Activated naive CD8-positive, alpha-beta T cell treated with anti-CD3 and anti-CD28 coated beads, Interleukin-2, amount 50 U/mL, for 24 hours (primary cell): ENCODE measurements at places on chromosomes 12 and 14.

DNA sequence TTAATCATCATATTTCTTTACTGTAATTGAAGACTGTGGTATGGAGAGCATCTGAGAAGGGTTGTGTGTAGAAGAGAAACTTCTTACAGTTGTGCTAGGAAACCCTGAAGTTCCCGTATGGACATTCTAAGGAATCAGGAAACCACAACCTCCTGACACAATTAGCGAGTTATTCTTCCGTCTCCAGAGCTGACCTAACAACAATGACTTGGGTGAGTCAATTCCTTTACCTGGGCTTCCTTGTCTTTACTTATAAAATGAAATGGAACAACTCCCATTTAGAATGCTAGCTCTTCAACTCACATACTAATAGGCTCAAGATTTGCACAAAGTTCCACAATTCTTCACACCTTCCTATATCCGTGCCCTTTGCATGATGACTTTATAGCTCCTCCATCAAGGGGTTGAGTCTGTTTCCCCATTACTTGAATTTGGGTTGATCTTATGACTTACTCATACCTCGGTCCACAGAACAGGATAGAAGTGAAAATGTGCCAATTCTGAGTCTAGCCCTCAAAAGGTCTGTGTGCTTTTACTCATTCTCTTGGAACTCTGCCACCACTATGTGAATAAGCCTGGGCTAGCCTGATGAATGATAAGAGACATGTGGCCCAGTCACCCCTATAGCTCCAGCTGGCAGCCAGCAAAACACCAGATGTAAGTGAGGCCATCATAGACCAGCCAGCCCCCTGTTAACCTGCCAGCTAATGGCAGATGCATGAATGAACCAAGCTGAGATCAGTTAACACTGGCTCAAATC lies 459.4 kb downstream of the ETNK1 start:
- no peak for DNase-seq

DNA sequence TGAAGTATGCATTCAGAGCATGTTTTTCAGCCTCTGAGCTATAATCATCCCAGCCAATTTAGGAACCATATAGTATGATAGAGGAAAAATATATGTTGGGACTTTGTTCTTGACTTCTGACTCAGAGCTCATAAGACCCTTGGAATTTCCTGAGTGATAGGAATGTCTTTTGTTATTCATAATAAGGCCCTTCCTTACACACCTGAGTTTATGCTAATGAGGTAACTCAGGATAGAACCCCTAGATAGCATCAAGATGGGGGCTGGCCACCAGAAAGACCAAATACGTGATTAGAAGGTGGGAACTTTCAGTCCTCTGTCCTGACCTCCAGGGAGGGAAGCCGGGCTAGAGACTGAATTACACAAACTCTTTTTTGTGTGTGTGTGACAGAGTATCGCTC lies 32.4 kb upstream of the PLEK2 start:
- DNase-seq: no peak

GRCh38 chr12:95699579-95699978 lies 91.0 kb downstream of the NTN4 start:
- DNase-seq: no peak

DNA sequence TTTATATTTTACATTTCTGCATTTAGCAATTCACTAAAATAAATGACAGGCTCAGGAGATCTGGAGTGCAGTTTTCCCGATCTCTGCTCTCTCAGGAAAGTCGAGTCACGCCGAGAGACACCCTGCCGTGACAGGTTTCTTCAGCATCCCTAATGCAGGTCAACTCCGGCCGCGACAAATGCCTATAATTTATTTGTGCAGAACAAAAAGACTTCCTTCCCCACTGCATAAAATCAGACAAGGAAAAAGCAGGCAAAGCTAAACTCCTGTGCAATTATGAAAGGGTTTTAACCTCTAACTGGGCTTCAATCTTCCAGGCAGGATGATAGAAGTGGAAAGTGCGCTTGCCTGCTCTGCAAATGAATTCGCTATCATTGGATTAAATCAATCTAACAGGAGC lies 28.1 kb downstream of the SPRING1 start:
- no peak for DNase-seq

GRCh38 chr12:42585841-42586216 lies 3.7 kb downstream of the PRICKLE1 start:
- no peak for DNase-seq

DNA sequence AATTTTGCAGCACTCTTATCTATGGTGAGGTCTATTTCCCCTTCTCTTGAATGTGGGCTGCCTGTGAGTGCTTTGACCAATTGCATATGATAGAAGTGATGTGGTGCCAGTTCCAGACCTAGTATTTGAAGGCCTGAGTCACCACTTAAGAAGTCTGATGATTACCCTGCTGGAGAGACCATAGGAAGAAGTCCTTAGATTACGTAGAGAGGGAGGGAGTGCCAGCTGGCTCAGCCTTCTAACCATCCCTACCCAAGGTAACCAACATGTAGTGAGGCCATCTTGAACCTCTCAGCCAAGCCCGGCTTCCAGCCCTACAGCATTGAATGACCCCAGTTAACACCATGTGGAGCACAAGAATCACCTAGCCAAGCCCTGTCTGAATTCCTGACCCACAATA lies 166.9 kb downstream of the NELL2 start:
- no peak for DNase-seq

- no peak for DNase-seq
Measured at GRCh38 chr12:47590771-47591360, 115.0 kb downstream of the RPAP3 start.

DNA sequence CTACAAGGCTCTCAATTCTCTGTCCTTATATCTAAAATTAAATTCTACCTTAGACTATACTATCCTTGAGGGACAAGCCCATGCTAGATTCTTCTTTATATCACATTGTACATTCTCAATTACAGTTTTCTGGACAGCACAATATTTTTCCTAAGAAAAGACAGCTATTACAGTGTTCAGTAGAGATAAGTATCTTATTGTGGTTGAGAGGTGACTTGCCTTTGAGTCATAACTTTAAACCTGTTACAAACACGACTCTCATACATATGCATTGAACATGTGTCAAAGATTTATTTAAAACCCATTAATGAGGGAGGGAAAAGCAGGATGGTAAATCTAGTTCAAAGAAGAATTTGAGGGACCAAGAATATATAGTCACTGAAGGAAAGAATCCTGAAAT lies 61.1 kb downstream of the TPH2 start:
- DNase-seq: no peak

- no peak for DNase-seq
Measured at GRCh38 chr12:81809829-81810595, 50.9 kb upstream of the PPFIA2 start.

DNA sequence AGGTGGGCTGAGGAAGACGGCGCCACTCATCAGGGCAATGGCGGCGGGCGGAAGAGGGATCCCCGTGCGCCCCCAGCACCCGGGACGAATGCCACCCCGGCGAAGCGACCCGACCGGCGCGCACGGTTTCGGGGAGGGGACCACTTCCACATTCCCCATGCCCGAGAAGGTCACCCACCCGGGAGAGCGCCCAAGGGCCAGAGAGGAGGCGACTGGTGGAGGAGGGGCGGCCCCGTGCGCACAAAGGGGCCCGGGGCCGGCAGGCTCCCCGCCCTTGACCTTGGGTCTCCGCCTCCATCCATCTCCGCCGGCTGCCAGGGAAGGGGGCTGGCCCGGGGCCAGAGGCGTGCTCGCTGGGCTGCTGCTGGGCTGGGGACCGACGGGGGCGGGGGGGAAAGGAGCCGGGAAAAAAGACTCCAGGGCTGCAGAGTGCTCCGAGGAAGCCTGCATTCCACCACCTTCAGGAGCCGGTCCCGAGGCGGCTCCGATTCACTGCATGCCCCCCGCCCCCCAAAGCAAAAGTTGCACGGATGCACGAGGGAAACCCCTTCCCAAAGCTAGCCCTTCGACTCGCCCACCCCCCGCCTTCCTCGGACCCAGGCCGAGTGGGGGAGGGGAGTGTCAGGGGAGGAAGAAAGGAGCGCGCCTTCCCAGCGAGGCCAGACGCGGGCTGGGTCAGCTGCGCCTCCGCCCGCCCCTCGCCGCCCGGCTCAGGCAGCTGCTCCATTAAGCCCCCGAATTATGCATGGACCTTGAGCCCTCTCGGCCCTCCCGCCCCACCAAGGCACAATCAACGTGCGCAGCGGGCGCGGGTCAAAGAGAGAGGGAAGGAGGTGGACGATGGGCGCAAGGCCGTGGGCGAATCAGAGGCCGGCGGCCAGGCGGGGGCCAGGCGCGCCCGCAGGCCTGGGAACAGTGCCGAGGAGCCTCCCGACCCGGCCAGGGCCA lies 26.2 kb downstream of the BCL11B start:
- peak; percentile 46 for DNase-seq

DNA sequence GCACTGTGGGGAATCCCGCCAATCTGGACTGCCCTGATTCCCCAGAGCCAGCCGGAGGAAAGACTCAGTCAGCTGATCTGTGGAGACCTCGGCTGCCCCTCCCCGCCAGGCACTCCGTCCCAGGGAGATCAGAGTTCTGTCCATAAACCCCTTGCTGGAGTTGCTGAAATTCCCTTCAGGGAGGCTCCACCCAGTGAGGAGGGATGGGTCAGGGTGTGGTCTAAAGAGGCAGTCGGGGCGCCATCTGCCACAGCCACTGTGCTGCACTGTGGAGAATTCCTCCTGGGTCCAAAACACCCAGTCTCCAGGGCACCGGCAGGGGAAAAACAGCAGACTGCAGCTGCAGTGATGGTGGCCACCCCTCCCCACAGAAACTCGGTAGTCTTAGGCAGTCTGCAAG lies 1922.3 kb upstream of the FLRT2 start:
- DNase-seq: no peak

DNA sequence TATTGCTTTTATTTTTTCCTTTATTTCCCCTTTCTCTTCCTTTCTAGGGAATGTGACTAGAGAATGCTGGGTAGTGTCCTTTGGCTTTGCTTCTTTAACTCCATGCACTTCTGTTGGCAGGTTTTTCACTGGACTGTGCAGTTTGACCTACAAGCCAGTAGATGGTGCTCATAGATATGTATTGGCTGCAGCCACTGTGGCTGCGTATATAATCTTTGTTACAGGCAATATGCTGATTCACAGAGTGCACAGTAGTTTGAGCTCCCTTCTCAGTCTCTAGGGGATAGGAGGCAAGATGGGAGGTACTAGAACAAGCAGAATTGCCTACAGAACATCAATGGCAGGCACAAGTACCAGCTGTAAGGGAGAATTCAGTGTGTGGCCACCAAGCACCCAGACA lies 503.5 kb downstream of the LRFN5 start:
- no peak for DNase-seq

GRCh38 chr14:57609192-57610075 lies 115.8 kb upstream of the CCDC198 start:
- DNase-seq: no peak

DNA sequence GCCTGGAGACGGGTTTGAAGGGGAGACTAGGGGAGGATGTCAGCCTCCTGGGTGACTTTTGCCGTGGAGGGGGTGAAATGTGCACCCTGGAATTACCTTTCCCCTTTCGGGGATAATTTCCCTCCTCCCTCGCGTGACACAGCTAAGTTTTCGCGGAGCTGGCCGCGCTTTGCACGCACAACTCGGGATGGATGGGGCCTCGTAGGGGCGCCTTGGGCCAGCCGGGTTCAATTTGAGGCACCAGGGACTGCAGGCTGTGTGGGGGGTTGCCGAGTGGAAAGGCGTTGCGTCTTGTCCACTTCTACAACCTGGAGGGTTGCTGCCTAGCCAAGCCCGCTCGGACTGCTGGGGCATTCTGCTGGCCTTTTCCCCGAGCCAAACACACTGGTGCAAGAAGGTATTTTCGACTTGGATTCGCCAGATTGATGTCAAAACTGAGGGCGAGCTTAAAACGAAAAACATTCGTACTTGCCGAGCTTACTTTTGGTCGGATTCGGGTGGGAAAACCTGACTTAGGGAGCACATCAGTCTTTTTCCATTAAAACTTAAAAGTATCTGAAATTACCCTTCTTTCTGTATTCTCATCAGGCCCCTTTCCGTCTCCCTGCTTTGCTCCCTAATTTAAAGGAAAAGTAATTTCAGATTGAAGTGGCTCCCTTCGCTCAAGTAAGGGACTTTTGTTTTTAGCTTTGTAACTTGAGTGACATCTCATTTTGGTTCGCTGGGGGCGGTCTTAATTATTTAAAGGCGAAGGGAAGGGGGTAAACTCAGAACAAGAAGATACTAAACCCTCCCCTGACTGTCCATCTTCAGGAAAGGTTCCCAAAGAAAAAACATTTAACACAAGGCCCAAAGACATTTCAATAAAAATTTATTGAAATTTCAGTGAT lies 14.3 kb downstream of the TBX3 start:
- no peak for DNase-seq

DNA sequence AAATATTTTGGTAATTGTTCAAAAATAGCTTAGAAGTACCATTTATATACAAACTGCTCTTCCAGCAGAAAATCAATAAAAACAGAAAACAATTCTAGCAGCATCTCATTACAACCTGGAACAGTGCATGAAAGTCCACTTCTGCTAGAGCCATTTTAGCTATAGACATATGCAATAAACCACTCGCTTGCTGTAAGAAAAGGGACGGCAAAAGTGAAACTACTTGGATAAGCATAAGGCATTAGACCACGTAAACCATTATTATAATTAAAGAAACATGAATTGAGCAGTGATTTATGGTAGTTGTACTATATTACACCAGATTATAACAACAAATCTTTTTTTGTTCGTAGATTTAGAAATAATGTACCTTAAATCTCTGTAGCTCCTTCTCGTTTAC lies 48.7 kb downstream of the LRIG3 start:
- no peak for DNase-seq

DNA sequence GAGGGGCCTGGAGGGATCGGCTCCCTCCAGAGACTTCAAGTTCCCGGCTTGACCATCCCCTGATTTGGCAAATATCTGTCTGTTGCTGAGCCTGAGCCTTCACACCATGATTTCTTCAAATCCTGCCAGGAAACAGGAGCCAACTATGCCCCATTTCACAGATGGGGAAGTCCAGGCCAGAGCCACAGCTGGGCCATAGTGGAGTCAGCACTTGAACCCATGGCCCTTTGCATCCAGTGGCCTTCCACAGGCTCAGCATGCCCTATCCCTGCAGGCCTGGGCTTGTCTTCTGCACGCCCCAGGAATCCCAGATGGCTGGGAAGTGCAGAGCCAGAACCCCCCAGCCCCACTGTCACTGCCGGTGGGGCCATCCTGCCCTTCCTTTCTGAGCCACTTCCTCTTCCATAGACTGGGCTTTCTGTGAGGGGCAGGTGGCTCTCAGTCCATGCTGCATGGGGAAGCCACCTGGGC lies 44.9 kb downstream of the CYP46A1 start:
- DNase-seq: no peak

DNA sequence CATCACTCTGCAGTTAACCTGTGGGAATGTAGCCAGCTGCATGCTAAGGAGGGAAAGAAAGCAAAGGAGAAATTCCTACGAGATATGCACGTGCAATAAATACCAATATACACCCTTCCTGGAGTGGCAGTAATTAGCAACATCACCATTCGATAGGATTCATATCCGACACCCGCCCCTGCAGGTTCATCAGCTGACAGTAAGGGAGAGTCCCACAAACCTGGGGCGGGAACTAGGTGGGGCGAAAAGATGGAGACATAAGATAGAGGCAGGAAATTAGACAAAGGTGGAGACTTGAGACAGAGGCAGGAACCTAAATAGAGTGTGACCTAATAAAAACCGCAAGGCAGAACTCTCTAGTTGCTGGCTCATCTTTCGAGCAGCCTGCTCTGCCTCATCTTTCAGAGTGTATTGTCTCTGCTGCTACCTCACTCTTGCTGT lies 51.6 kb downstream of the PLEKHG3 start:
- DNase-seq: peak; percentile 16
